ENCODE measurements at places on chromosomes 2 and 18. TPM values are rescaled to one million over a fixed set of nuclear protein-coding genes. Genes with fewer than 3 reads are reported as not detected.

DNA sequence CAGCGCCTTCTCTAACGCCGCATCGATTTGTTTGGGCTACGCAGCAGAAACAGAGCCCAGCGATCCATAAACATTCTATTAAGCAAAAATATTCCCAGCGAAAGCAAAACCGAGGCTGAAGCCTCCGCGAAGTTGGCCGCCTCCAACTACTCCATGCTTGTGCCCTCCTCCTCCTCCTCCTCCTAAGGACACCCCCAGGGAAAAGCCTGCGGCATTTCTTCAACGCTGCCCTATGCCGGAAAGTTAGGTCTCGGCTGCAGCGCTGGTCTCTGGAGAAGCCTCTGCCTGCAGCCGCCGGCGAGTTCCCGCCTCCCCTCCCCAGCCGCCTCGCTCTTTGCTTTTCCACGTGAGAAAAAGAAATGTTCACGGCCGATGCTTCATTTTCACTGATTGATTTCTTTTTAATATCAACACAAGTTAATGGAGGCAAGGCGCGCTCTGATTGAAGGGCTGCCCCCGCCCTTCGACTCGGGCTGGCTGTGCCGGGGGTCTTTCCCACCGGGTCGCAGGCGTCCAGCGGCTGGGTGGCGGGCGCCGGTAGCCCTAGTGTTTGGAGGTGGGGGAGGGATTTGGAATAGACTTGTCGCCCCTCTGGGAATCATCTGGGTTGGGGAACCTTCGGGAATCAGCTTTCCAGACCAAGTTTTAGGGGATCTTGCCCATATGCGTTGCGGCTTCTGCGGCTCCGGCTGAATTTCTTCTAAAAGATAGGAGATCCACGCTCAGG is 3.9 kb downstream of the NRP2 start:
- DNase-seq = no peak
- peaks cover 2% of the 10 kb centered on the region for H3K27me3 ChIP-seq
- H3K4me3 ChIP-seq = peak overlapping the region; percentile 61
- H3K4me1 ChIP-seq = peaks cover 22% of the 10 kb centered on the region
- H3K36me3 ChIP-seq = no peaks in the 10 kb centered on the region

DNA sequence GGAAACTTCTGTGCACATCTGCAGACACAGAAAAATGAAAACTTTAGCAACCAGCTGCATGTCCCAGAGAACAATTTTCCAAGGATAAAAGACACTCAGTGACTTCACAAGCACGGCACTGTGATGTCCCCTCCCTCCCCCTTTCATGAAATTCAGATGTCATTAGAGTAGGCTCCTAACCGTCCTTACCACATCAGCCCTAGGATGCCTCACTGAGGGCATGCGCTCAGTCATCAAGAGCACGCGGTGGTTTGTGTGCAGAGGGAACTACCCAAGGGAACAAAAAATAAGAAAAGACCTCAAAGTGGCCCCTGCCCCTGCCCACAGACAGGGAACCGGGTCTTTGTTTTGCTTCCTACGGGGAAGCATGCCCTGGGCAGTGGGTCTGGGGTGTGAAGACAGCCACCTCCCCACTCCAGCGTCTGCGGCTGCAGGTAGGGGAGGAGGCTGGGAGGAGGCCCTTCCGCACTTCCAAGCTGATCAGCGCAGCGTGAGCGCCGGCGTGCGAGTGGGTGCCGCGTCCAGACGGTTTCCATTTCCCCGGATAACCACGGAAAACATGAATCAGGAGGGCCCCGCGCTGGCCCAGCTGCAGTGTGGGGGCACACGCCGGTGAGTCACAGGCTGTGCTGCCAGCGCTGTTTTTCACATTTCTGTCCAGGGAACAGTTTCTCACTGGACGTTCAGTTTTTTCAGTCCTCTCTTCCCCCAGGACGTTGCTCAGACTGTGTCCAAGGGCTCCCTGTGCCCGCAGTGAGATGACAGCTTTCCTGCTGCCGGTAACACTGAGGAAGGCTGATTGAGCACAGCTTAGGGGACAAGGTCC is 70.6 kb downstream of the COPS8 start:
- no peaks in the 10 kb centered on the region for H3K27me3 ChIP-seq
- H3K27ac ChIP-seq = peak overlapping the region; percentile 55

DNA sequence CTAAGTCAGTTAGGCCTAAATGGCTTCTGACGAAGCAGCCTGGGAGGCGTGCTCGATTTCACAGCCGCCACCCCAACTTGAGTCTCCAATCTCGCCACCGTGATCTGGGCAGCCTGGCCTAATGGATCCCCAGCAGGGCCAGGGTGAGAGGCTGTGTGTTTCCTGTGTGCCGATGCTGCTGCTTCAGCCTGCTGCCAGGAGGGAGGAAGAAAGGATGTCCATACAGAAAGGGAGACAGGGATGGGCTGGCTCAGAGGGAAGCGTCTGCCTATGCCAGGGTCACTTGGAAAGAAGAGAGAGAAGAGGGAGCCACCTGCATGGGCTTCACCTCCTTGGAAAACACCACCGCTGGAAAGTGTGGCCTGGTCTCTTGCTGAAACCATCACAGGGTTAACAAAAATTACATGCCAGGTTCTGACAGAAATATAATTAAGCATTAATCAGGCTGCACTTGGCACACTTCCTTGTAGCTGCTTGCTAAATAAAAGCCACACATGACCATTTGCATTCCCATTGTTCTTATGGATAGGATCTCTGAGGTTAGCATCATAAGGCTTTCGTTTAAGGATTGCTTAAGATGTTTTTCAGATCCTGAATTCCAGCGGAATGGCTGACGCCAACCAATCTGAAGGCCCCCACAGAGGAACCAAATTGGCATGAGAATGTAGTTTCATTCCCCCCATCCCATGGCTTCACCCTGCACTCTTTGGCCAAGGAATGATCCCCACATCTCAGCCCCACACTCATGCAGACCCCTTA is 108.8 kb upstream of the SLC1A4 start:
- no peaks in the 10 kb centered on the region for H3K36me3 ChIP-seq
- no peak overlapping the region for H3K4me3 ChIP-seq
- no peak overlapping the region for H3K27ac ChIP-seq
- no peak for DNase-seq
- no peaks in the 10 kb centered on the region for H3K27me3 ChIP-seq

- H3K36me3 ChIP-seq = no peaks in the 10 kb centered on the region
- H3K27ac ChIP-seq = no peak overlapping the region
- DNase-seq = no peak
- no peak overlapping the region for H3K4me3 ChIP-seq
These were observed 46.1 kb downstream of the CDCA7 start for GRCh38 chr2:173400760-173401159.

GRCh38 chr2:67164771-67165522 is 232.2 kb upstream of the ETAA1 start:
- H3K27ac ChIP-seq = no peak overlapping the region
- no peak for DNase-seq
- H3K4me1 ChIP-seq = peaks cover 6% of the 10 kb centered on the region
- no peaks in the 10 kb centered on the region for H3K27me3 ChIP-seq
- H3K36me3 ChIP-seq = no peaks in the 10 kb centered on the region

DNA sequence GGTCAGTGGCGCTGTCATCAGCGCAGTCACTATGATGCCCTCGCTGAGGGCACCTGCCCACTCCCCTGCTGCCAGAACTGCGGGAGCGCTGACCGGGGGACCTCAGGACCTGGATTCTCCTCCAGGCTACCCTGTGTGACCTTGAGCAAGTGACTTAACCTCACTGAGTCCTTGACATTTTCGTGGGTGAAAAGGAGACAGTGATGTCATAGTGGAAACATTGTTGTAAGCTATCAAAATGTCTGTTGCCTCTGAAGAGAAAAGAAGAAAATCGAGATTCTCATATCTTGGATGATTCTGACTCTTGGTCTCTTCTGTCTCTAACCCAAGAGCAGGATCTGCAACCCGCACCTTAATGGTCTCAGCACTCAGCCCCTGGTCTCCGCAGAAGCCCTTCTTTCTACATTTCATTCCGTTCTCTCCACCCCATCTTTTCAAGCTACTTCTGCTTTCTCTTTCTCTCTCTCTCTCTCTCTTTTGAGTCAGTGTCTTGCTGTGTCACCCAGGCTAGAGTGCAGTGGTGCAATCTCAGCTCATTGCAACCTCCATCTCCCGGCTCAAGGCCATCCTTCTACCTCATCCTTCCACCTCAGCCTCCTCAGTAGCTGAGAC is 978 bp upstream of the TUBA4A start:
- H3K36me3 ChIP-seq = peaks cover 2% of the 10 kb centered on the region
- H3K27ac ChIP-seq = peak overlapping the region; percentile 90
- DNase-seq = peak; percentile 51
- peak overlapping the region; percentile 73 for H3K4me3 ChIP-seq

DNA sequence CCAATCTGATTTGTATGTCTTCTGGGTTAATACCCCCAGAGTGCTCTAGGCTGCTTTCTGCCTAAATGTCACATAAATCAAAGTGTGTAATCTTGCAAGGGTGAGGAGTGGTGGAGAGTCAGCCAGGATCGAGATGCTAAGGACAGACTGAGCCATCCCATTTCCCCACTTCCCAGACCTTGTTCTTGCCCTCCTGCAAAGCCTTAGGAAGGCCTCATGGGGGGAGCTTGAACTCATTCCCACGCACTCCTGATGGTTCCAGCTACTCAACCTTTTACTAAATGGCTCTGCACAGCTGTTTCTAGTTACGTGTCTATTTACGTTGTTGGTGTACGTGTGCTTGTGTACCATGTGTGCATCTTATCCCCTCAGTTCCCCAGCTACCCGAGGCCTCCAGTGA is 423.6 kb upstream of the TNP1 start:
- no peaks in the 10 kb centered on the region for H3K36me3 ChIP-seq
- no peak overlapping the region for H3K4me3 ChIP-seq
- no peaks in the 10 kb centered on the region for H3K4me1 ChIP-seq
- no peaks in the 10 kb centered on the region for H3K27me3 ChIP-seq
- no peak for DNase-seq
- no peak overlapping the region for H3K27ac ChIP-seq

DNA sequence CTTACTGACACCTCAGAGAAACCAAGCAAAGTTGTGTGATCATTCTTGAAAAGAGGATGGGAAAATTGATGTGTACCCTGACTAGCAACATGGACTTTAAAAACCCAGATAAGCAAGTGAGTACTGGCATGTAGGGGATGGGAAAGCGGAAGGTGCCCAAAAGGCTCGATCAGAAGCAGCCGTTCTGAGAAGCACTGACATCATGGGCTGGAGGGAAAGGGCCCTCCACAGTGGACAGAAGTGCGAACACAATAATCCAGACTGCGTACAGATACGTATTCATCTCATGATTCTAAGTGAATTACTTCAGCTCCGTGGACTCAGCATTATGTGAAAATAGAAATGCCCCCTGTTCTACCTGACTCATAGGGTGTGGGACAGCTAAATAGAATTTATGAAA is 42.2 kb downstream of the CDH2 start:
- H3K36me3 ChIP-seq = no peaks in the 10 kb centered on the region
- H3K4me1 ChIP-seq = no peaks in the 10 kb centered on the region
- H3K4me3 ChIP-seq = no peak overlapping the region
- no peak overlapping the region for H3K27ac ChIP-seq
- no peak for DNase-seq
- H3K27me3 ChIP-seq = no peaks in the 10 kb centered on the region

DNA sequence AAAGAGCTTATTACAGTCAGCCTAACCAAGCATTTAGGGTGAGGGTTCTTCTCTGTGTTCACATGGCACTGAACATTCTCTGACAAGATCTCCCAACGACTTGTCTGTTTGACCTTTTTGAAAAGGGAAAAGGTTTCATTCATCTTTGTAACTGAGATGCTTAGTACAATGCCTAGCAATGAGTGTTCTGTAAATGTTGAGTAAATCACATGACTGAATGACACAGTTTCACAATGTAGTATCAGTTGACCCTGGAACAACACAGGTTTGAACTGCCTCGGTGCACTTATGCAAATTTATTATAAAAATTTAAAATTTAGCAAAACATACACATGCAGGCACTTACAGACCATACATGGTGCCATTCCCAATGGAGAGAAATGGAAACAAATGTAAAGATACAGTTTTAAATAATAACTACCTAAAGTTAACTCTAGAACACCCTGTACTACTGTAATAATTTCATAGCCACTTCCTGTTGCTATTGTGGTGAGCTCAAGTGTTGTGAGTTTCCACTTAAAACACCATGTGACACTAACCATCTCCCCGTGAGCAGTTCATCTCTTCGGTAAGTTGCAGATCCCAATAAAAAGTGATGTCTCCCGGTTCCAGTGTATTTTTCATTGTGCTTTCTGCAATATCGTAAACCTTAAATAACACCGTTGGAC is 34.1 kb upstream of the VWC2L start:
- H3K27me3 ChIP-seq = no peaks in the 10 kb centered on the region
- no peak overlapping the region for H3K27ac ChIP-seq
- no peaks in the 10 kb centered on the region for H3K4me1 ChIP-seq
- H3K4me3 ChIP-seq = no peak overlapping the region
- H3K36me3 ChIP-seq = no peaks in the 10 kb centered on the region

- DNase-seq = no peak
- peaks cover 5% of the 10 kb centered on the region for H3K4me1 ChIP-seq
- H3K4me3 ChIP-seq = no peak overlapping the region
- no peak overlapping the region for H3K27ac ChIP-seq
- H3K36me3 ChIP-seq = no peaks in the 10 kb centered on the region
These were observed 218.1 kb upstream of the TNP1 start for GRCh38 chr2:217077831-217078407.

DNA sequence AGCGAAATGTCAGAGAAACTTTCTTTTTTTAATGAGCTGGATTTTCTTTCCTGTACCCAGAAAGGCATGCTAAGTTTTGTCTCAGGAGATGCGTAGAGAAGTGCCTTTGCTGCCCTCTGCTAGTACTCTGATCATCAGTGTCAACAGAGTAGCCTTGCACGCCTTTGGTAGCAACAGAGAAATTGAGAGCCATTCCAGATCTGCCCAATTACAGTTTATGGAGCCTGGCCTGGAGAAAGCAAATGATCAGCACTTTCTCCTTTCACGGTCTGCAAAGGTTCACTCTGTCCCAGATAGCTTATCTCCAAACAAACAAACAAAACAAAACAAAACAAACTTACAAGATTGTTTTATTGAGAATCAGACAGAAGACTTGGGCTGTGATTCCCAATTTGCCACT is 792.8 kb upstream of the PIK3C3 start:
- no peaks in the 10 kb centered on the region for H3K36me3 ChIP-seq
- no peak for DNase-seq
- H3K4me1 ChIP-seq = no peaks in the 10 kb centered on the region
- no peaks in the 10 kb centered on the region for H3K27me3 ChIP-seq
- H3K27ac ChIP-seq = no peak overlapping the region

- no peaks in the 10 kb centered on the region for H3K27me3 ChIP-seq
- no peaks in the 10 kb centered on the region for H3K4me1 ChIP-seq
- no peaks in the 10 kb centered on the region for H3K36me3 ChIP-seq
These were observed 150.4 kb upstream of the CYRIA start for GRCh38 chr2:16816016-16816415.

- H3K27ac ChIP-seq = no peak overlapping the region
- no peaks in the 10 kb centered on the region for H3K36me3 ChIP-seq
- H3K4me1 ChIP-seq = no peaks in the 10 kb centered on the region
- no peak for DNase-seq
- H3K27me3 ChIP-seq = no peaks in the 10 kb centered on the region
- H3K4me3 ChIP-seq = no peak overlapping the region
These were observed 17.3 kb downstream of the ACMSD start for GRCh38 chr2:134855709-134856108.

The STAM2 gene
- 34.4 TPM for total RNA-seq

The PLEKHH2 gene
- total RNA-seq = 34.8 TPM

The ANTXR1 gene
- 45.4 TPM for total RNA-seq

The MROH2A gene
- total RNA-seq = not detected

The CIB4 gene
- total RNA-seq = not detected

Measured in upper lobe of left lung (tissue), 6 donors.